ENCODE measurements at places on chromosomes 13 and 19. TPM values are rescaled to one million over a fixed set of nuclear protein-coding genes. Genes with fewer than 3 reads are reported as not detected.

CRX gene
- total RNA-seq: not detected

RUBCNL gene
- total RNA-seq: 0.09 TPM

PTPRH gene
- 3.7 TPM for total RNA-seq

PPP2R1A gene
- 303 TPM for total RNA-seq

IGFL4 gene
- total RNA-seq: 0.30 TPM

CEACAM20 gene
- total RNA-seq: 0.05 TPM

GFY gene
- total RNA-seq: 0.13 TPM

CYP2A6 gene
- total RNA-seq: not detected

STOML3 gene
- not detected for total RNA-seq

FGF22 gene
- total RNA-seq: 0.63 TPM

ZNF527 gene
- total RNA-seq: 3.1 TPM

CEBPA gene
- total RNA-seq: 9.4 TPM

C19orf73 gene
- 1.6 TPM for total RNA-seq

OR7A5 gene
- not detected for total RNA-seq

DAND5 gene
- total RNA-seq: 0.07 TPM

WASF3 gene
- 0.12 TPM for total RNA-seq

RGL3 gene
- total RNA-seq: 2.1 TPM

RB1 gene
- total RNA-seq: 12.7 TPM

EHD2 gene
- 156 TPM for total RNA-seq

TRAPPC5 gene
- total RNA-seq: 38.4 TPM

HPN gene
- total RNA-seq: 0.08 TPM

GARIN5A gene
- 2.2 TPM for total RNA-seq

TMEM38A gene
- 1.2 TPM for total RNA-seq

RFPL4A gene
- 0.48 TPM for total RNA-seq

TMEM255B gene
- 1.5 TPM for total RNA-seq

C1QTNF9 gene
- total RNA-seq: not detected

NDUFA11 gene
- total RNA-seq: 291 TPM

IFNL4 gene
- not detected for total RNA-seq

TMPRSS9 gene
- total RNA-seq: not detected

TTYH1 gene
- 0.25 TPM for total RNA-seq

IRGC gene
- not detected for total RNA-seq

KLK4 gene
- total RNA-seq: 0.17 TPM

UNC13A gene
- total RNA-seq: 1.7 TPM

DENND1C gene
- total RNA-seq: 0.22 TPM

PRR36 gene
- 0.44 TPM for total RNA-seq

ZNF415 gene
- not detected for total RNA-seq

HS6ST3 gene
- total RNA-seq: not detected

RINL gene
- 2.0 TPM for total RNA-seq

SYT5 gene
- 3.2 TPM for total RNA-seq

DIAPH3 gene
- total RNA-seq: 7.5 TPM

LAIR1 gene
- total RNA-seq: not detected

WDR87 gene
- not detected for total RNA-seq

IL17D gene
- total RNA-seq: 1.5 TPM

KLF12 gene
- 1.5 TPM for total RNA-seq

GSX1 gene
- total RNA-seq: not detected

METTL21C gene
- total RNA-seq: not detected

FCER2 gene
- total RNA-seq: not detected

CPAMD8 gene
- not detected for total RNA-seq

RAB3A gene
- 0.51 TPM for total RNA-seq

Data from A549 treated with AZD2906 at 1 μM for 4 hours (cell line).